ENCODE measurements at places on chromosomes 4 and X.

GRCh38 chr4:76430519-76431388 is 4.3 kb upstream of the SHROOM3 start:
- DNase-seq: peak; percentile 34

DNA sequence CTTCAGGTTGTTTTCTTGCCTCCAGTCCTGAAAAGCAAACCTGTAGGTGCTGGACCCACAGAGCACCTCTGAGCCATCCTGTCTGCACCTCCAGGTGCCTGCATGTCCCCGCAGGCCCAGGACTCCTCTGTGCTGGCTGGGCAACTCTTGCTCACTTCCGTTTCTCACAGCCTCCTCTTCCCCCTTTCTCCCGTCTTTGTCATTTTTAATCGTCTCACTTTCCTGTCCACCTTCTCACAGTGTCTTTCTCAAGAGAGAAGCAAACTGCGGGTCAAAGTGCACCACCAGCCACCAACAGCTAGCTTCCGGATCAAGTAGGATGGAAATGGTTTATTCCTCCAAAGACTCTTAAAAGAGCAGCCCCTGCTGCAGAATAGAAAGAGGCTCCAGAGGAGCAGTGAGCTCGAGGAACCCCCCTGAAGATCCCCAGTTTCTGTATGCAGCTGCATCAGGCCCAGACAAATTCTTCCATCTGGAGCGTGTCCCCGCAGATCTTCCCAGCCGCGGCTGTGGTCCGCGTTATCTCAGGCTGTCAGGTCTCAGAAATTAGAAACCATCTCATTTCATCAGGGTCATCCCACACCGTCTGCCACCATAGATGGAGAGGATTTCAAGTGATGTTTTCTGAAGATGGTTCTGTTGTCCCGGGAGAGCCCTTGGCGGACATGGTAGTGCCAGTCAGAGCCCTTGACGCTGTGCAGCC is 87.7 kb downstream of the FHDC1 start:
- no peak for DNase-seq

GRCh38 chrX:46549914-46550313 is 4.7 kb upstream of the ZNF674 start:
- no peak for DNase-seq

DNA sequence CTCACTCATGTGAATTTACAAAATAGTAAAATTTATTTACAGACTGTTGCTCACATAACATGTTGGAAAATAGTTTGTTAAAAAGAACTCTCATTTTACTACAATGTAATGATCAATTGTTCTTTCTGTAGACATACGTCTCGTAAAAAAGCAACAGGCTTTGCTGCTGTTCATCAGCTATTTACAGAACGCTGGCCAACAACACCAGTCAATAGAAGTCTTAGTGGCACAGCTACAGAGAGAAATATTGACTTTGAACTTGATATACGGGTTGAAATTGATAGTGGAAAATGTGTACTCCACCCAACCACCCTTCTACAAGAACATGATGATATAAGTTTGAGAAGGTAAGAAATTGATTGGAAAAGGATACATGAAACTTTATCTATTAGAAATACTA is 47.6 kb upstream of the ADAD1 start:
- DNase-seq: no peak

- DNase-seq: no peak
Observed at GRCh38 chr4:119139311-119139710, 3.7 kb downstream of the MYOZ2 start.

DNA sequence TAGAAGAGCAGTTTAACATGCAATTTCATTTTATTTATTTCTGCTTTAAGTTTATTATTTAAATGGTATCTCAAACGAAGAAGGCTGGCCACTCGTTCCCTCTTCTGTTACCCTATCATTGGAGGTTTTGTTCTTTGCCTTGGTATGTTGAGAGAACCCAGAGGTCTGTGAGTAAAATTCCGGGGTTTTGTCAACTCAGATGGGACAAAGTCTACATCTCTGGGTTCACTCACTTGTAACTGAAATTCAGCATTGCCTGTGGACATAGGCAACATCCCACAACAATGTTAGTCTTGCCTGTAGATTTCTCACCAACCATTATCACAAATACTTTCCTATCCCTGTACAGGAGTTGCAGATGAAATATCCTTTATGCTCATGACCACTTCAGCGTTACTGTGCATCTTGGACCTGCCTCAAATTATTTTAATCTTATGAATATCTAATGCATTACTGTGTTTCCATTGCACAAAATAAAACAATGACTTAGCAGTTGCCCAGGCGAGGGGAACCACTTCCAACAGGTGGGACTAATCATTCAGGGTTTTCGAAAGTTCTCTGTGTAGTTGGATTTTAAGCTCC is 33.5 kb upstream of the CD99 start:
- DNase-seq: no peak

DNA sequence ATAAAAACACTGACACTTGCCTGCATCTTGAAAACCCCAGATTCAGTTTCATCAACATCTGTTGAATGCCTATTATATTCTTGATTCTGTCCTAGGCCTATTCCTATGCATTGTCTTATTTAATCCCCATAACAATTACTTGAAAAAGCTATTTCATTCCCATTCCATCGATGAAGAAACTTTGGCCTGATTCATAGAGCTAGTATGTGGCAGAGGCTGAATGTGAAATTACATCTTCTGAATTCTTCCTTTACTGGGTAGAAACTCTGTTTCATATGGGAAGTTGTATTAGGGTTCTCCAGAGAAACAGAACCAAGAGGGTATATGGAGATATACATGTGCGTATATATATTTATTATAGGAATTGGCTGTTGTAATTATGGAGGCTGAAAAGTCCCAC is 35.0 kb upstream of the SLC4A4 start:
- DNase-seq: no peak

GRCh38 chrX:113920661-113921060 is 663.2 kb upstream of the HTR2C start:
- no peak for DNase-seq

DNA sequence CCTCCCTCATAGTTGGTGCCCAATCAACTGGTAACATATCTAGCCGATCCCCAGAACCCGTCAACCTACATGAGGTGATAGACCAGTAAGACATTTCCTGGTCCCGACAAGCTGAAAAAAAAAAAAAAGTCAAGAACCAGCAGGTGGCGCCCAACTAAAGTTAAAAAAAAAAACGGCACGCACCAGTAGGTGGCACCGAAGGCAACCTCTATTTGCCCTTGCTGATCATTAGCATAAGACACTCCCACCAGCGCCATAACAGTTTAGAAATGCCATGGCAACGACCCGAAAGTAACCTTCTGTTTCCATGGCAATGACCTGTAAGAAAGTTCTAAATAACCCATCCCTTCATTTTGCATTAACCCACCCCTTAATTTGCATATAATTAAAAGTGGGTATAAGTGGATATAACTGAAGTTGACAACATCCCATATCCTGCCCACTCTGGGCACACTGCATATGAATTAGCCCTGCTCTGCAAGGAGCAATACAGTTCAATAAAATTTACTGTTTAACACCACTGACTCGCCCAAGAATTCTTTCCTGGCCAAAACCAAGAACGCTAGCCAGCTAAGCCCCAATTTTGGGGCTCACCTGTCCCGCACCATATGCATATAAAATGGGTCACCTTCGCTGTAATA is 83.9 kb upstream of the SPANXB1 start:
- peak; percentile 45 for DNase-seq

- no peak for DNase-seq
Observed at GRCh38 chrX:110172215-110172614, 145.7 kb downstream of the AMMECR1 start.

DNA sequence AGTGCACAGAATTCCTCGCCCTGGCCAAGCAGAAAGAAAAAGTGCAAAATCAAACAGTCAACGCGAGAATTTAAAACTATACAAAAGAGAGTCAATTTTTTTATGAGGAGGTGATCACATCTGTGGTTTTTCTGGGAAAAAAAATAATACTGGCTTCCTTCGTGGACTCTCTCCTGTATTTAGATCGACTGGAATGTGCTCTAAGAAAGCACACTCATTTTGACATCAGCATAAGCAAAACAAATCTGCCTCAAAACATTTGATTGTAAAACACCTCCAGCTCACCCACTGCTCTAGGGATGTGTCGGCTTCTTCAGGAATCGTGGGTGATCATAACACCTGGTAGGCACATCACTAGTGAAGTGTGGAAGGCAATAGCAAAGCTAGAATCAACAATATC is 417.4 kb upstream of the FAT1 start:
- no peak for DNase-seq

DNA sequence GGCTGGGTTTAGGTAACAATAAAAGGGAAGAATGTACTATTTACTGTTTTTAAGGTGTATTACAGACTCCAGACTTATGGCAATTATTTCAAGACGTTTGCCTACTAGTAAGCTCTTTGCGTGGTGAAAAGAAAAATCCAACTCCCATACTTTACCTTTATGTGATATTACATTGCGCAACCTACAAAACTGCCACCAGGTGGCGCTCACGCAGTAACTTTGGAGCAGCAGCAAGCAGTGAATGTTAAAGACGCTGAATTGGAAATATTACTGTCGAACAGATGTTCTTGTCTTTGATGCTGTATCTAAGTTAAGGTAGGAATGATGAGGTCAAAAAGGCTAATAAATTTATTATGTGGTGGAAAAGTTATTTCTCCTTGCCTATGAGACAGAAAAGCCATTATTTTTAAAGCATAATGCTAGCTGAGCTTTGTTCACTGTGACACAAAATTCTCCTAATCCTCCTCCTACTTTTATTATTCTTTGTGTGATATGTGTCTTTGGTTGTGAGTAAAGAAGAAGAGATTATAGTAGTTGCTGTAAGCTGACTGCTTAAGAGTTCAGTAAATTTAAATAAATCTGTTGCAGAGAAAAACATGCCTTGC is 1099.8 kb upstream of the TENM3 start:
- DNase-seq: peak; percentile 65

DNA sequence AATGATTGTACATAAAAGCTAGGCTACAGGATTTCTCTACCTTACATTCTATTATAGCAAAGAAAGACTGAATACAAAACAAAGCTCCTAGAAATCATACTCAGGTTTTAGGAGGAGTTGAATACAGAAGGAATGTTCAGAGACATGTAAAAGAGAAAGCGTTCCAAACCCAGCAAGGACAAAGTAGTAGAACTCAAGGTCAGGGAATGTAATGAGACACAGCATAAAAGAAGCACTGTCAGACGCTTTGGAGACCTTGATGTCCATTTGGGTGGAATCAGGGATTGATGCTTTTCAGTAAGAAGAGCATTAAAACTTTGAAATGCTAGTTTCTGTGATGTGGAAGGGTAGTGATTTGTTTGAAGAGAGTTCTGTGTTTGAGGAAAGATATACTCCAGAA is 303.6 kb downstream of the PCDH7 start:
- DNase-seq: no peak
